Vagina (tissue), 2 donors: ENCODE measurements at places on chromosomes 7 and 10.

GRCh38 chr7:105020926-105021325 lies 6.9 kb downstream of the KMT2E start:
- DNase-seq = no peak

- no peak for DNase-seq
Measured at GRCh38 chr10:78155722-78156121, 122.1 kb downstream of the RPS24 start.

GRCh38 chr7:97971120-97971989 lies 18.6 kb downstream of the OCM2 start:
- DNase-seq = no peak

DNA sequence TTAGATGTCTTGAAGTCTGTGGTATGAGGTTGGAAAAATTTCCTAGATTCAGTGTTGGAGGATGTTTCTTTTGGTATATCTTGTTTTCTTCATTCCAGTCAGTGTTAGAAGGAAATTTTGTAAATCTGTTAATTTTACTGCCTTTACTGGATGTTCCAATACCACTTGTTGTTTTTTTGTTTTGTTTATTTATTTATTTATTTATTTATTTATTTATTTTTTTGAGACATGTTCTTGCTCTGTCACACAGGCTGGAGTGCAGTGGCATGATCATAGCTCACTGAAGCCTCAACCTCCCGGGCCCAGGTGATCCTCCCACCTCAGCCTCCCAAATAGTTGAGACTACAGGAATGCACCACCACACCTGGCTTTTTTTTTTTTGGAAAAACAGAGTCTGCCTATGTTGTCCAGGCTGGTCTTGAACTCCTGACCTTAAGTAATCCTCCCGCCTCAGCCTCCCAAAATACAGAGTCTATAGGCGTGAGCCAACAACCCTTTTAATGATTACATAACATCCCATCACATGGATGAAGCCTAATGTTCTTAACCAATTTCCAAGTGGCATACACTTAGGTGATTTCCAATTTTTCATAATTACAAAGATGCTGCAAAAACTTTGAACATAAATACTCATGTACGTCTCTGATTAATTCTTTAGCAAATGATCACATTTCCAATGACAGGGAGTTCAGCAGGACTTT lies 52.8 kb upstream of the WAC start:
- DNase-seq = no peak

GRCh38 chr10:15395935-15396334 lies 24.8 kb upstream of the FAM171A1 start:
- DNase-seq = no peak
